Cortex of kidney (tissue), 1 donor: ENCODE measurements at places on chromosomes 2 and 18.

- no peak for DNase-seq
Measured at GRCh38 chr18:80254971-80255500, 7.7 kb upstream of the PARD6G start.

- no peak for DNase-seq
Measured at GRCh38 chr18:14964406-14964805, 216.4 kb downstream of the ANKRD30B start.

DNA sequence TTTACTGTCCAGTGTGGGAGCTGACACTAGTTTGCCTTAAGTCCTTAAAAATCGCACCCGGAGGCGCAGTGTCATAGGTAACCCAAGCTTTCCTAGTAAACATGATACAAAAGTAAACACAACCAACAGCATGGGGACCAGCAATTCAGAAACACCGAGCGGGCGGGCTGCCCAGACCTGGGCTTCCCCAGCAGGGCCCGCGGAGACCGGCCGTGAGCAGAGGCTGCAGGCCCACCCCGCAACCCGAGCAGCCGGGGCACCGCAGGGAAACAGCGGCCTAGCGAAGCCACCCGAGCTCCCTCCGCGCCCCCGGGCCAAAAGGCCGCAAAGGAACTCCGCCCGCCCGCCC is 296 bp downstream of the TTC21B start:
- DNase-seq: no peak

- DNase-seq: no peak
Measured at GRCh38 chr2:109689973-109690372, 75.8 kb downstream of the SOWAHC start.

- DNase-seq: no peak
Measured at GRCh38 chr2:133835821-133836619, 267.8 kb upstream of the NCKAP5 start.
